ENCODE measurements at places on chromosomes 1 and 21.
A peak's percentile ranks its signal among the peaks of the same experiment; 100 is the strongest.

- peak; percentile 82 for DNase-seq
These were observed 57.7 kb downstream of the UBE2T start for GRCh38 chr1:202283991-202284390.

DNA sequence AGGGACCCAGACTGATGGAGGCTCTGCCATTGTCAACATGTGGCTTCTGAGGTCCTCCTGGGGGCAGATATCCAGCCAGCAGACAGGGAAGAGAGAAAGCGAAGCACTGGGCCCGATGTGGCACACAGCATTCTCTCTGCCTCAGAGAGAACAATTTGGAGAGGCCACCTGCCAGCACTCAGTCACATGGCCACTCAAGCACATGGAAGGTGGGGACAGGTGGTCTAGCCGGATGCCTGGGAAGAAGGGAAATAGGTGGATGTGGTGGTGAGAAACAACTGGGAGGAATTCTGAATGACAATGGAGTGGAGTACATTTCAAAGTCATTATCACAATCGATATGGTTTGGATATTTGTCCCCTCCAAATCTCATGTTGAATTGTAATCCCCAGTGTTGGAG, 109.0 kb downstream of the UBE2U start:
- no peak for DNase-seq

DNA sequence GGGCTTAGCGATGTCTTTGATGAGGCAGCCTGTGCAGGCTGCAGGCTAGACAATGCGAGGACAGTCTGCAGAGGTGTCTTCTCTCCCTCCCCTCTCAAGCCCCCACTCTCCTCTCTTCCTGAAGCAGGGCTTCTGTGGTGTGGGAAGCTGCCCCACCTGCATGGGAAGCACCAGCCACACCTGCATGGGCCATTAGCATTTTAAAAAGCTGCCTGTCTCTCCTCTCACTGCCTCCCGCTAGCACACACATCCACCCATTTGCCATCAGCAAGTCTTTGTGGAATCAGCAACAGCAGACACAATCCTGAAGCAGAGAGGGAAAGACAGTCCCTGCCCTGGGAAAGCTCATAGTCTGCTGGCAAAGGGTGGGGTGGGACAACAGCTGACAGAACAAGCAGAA, 53.1 kb downstream of the NAV1 start:
- no peak for DNase-seq

GRCh38 chr21:25759573-25759972, 24.8 kb downstream of the GABPA start:
- DNase-seq, result no peak

- no peak for DNase-seq
These were observed 111.8 kb downstream of the MRPS6 start for GRCh38 chr21:34185026-34185750.

DNA sequence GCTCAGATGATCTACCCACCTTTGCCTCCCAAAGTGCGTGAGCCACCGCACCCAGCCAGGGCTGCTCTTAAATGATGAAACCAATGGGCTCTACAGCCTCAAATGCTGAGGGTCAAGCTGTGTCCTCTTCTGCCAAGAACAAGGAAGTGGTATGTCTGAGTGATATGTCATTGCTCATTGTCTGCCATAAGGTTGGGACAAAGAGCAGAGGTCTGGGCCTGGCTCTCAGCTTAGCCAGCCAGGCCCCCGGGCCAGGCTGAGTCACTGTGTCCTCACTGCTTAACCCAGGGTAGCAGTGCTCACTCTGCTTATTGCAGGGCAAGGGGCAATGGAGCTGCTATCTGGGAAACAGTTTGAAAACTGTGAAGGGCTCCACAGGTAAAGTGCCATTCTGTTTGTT, 8.3 kb upstream of the ETS2 start:
- DNase-seq, result no peak

DNA sequence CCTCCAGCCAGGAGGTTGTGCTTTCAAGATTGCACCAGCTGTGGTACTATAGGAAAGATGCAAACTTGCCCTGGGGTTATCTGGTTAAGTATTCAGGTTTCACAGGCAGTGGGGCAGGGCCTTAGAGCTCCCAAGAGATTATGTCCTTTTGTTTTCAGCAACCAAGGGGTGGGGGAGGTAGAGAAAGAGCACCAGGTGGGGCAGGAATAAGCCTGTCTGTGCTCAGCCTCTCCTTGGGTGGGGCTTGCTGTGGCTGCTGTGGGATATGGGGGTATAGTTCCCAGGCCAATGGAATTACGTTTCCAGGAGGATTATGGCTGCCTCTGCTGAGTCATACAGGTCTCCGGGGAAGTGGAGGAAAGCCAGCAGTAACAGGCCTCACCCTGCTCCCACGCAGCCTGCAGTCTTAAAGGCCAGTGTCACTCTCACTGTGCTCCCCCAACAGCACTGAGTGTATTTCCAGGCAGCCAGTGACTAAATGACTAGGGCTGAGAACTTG, 508.6 kb downstream of the RWDD3 start:
- DNase-seq, result no peak

DNA sequence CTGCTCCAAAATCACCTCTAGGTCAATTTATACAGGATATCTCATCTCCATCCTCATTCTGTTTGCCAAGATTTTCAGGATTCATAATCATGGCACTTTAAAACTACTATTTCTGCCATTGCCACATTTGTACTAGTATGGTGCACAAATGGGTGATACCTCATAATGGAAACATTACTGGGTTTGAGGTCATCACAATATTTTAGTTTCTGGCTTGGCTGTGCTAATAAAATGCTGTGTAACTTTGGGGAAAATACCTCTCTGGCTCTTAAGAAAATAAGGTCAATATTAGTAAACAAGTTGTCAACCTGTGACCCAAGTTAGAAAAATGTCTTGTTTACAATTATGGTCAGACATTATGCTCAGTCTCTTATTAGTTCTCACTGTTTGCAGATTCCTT, 4.7 kb upstream of the SLAMF7 start:
- no peak for DNase-seq

- no peak for DNase-seq
These were observed 13.7 kb upstream of the CPLANE2 start for GRCh38 chr1:16250524-16251251.

DNA sequence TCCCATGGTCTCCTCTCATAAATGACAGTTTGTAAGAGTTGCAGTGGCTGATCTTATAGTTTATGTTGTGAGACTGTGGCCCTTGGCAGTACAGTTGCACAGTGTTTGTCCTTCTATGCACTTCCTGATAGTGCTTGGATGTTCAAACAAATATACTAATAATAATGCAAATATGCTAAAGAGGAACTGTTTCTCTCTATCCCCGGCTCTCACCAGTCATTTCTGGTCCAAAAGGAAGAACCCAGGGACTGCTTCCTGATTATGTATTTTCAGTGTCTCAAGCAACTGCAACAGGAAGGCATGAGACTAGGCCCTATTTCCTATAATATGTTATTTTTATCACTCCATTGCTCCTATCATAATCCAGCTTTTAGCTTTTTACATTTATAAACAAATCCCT, 17.0 kb upstream of the SUCO start:
- no peak for DNase-seq

DNA sequence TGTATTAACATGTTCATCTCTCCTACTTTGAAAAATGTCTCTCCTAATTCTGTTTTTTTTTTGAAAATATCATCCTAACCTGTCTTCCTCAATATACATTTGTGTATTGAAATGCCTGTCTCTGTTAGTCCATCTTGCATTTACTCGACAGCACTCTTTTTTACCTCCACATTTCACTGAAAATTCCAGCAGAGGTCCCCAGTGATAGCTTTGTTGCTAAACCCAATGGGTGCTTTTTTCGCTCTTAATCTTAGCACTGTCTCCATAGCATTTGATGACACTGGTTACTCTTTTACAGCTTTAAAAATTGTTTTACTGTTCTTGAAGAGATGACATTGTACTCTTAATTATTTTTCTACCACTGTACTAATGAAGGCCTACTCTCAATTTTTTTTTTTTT, 10.8 kb downstream of the OSBPL9 start:
- no peak for DNase-seq

GRCh38 chr1:234978397-234979295, 150.0 kb downstream of the TOMM20 start:
- no peak for DNase-seq

GRCh38 chr1:197355248-197355995, 87.4 kb downstream of the CRB1 start:
- DNase-seq, result no peak

DNA sequence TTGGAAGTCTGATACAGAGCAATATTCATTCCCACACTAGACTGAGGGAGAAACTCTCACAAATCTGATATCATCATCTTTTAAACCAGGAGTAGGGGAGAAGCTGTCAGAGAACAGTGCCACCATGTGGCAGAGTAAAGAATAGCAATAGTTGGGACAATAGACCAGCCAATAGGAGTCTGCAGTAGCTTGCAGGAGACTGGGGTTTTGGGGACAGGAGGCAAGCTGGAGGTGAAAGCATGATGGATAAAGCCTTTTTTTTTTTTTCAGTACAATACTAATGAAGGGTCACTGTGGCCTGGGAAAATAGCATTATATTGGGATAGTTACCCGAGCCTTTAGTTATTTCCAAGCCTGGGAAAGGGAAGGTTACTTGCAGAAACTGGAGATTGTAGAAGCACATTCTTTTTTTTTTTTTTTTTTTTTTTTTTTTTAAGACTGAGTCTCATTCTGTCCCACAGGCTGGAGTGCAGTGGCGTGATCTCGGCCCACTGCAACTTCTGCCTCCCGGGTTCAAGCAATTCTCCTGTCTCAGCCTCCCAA, 120.7 kb downstream of the S1PR1 start:
- DNase-seq, result peak; percentile 71

DNA sequence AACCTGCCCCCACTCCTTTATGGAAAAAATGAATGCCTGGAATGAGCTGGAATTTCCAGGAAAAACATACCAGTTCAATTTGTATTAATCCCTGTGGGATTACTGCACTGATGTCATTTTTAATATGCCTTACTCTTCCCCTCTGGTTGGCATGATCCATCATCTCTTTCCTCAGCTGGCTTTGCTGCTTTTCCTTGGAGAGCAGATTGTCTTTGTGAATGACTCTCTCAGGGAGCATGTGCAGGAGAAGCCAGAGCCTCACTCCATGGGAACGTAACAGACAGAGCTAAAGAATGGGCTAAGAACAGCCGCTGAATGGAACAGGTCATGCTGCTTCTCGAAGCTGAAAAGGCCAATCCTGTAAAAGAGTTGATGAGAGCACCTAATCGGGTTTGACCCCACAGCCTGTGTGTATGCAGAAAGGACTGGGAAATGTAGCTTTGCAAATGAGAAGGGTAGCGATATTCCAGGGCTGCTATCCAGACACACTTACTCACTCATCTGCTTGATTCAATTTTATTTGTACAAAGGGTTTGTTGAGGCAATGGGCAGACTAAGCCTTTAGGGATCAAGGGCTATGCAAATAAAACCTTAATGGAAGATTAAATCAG, 20.7 kb downstream of the PHC2 start:
- peak; percentile 65 for DNase-seq

DNA sequence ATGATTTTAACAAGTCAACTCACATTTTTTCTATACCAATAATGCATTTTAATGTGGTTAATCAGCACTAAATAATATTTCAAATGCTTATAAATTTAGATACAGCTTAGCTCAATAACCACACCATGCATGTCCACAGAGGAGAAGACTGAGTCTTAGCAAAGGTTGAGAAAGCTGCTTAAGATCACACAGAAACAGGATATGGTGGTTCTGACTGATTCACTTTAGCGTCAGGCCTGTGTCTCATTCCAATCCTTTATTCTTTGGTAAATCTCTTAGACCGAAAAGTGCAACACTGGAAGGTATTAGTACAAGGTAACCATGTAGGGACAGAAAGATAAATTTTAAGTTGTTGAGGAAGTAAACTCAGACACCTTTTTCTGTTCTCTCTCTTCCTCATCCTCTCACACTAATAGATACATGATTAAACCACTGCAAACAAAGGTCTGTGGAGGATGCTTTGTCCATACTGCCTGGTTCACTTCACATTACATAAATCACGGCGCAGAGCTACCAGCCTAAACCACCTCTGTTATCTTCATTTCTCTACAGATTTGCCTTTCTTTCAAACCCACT, 139.0 kb downstream of the DPYD start:
- no peak for DNase-seq

- DNase-seq, result no peak
These were observed 221.9 kb upstream of the FGGY start for GRCh38 chr1:59075021-59075420.

DNA sequence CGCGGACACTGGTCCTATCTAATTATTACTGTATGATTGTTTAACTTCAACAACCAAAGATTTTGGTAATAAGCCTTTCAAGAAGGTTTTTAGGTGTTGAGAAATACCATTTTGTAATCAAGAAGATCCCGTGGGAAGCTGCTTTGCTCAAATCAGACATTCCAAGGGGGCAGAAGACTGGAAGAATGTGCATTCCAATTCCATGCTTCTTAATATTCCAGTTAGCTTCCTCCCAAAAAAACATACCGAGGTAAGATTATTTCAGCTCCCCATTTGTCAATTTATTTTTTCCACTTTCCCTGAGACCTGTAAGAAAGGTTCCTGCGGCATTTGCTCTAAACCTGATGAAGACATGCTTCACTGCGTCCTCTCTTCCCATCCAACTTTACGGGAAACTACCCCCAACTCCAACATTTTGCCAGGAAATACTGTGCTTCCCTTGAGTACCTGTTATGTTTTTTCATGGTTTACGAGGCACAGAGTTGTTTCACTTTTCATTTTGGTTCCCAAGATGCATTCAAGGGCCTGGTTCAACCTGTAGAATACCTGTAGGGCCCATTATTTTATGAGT, 4.1 kb downstream of the CNN3 start:
- DNase-seq, result peak; percentile 57

GRCh38 chr1:31214316-31215064, 25.2 kb downstream of the NKAIN1 start:
- no peak for DNase-seq

DNA sequence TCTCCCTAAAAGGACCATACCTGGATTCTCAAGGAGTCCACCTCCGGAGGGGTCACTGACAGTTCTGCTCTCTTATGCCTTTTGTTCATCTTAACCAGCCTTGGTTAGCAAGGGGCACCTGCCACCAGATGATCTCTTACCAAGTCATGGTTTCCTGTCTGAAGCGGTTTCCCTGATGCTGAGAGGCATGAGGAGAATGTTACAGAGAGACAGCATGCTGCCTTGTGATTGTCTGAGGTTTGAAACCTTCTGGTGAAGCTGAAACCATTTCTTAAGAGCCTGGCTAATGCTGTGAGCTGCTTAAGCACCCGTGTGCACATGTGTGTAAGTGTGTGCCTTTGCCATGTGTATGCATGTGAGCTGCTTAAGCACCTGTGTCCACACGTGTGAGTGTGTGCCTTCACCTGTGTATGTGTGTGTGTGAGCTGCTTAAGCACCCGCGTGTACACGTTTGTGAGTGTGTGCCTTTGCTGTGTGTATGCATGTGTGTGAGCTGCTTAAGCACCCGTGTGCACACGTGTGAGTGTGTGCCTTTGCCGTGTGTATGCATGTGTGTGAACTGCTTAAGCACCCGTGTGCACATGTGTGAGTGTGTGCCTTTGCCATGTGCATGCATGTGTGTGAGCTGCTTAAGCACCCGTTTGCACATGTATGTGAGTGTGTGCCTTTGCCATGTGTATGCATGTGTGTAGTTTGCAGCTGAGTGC, 136.4 kb upstream of the COL6A1 start:
- no peak for DNase-seq

GRCh38 chr1:3319874-3320245, 134.6 kb upstream of the ARHGEF16 start:
- peak; percentile 81 for DNase-seq

- DNase-seq, result no peak
These were observed 22.5 kb upstream of the PEF1 start for GRCh38 chr1:31667065-31667785.
